Activated naive CD4-positive, alpha-beta T cell treated with anti-CD3 and anti-CD28 coated beads, Interleukin-2, amount 10 ng/mL, durations not matched to agents 7 days and 5 days (primary cell): ENCODE measurements at places on chromosomes 6 and 20.
A peak's percentile ranks its signal among the peaks of the same experiment; 100 is the strongest.

DNA sequence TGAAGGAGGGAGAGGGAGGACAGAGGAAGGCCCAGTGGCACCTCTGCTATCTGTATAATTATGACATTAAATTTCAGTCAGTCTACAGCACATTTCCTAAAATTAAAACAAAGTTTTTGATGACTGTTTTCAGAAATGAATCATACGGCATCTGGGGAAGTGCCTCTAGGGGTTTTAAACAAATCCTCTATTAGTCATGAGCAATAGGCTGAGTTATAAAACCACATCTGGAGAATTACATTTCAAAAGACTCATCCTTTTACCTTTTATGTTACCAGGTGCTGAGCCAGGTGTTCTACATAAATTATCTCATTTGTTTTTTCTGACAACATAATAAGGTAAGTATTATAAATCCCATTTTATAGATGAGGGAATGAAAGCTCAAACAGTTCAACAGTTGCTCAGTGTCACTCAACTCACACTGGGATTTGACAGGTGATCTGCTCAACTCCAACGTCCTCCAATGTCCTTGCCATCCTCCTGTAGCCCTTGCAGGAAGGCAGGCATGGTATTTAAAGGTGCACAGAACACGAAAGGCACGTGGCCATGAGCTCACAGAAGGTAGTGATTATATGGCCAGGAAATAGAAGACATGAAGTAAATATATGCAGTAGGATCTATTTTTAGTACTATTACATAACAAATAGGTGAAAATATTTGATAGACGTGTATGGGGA, 184.2 kb upstream of the MAN1A1 start:
- no peak for DNase-seq

DNA sequence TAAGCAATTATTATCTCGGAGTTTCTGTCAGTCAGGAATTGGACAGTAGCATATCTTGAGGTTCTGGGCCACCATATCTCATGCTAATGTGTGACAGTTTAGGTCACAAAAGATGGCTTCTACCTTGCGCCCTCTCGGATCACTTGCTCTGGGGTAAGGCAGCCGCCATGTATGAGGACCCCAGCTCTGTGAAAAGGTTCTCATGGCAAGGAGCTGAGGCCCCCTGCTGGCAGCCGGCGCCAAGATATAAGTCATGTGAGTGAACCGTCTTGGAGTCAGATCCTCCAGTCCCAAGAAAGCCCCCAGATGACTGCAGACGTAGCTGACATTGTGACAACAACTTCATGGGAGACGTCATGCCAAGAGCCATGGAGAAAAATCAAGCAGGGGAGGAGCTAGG, 670.8 kb downstream of the KIF16B start:
- no peak for DNase-seq

DNA sequence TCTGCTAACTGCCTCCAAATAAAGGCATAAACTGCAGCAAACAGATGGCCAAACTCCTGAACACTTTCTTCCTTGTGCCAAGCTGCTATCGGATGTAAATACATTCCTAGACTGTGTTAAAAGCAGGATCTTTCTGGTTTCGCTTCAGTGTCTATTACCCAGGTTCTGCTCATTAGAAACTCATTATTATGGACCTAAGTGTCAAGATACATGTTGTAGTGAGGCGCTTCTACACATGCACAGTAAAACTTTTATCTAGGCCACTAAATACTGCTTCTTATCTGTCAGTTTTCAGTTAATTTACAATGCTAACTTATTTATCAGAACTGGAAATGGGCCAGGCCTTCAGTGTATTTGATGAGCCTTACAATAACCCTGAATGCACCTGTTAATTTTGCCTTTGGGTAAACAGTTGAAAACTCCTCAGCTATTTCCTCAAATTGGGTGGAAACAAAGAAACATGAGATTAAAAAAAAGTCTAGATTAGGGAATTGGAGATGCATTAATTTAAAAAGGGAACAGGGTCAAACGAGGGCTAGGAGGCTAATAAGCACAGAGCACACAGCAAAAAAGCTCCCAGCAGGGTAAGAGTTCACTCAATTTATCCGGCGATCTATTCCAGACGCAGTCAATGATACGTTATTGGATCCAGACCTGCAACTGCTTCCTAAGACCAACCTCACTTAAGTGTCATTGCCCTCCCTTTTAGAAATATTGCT, 240.6 kb downstream of the FOXC1 start:
- no peak for DNase-seq

GRCh38 chr20:53515749-53516148, 77.9 kb downstream of the ZNF217 start:
- DNase-seq, result no peak

DNA sequence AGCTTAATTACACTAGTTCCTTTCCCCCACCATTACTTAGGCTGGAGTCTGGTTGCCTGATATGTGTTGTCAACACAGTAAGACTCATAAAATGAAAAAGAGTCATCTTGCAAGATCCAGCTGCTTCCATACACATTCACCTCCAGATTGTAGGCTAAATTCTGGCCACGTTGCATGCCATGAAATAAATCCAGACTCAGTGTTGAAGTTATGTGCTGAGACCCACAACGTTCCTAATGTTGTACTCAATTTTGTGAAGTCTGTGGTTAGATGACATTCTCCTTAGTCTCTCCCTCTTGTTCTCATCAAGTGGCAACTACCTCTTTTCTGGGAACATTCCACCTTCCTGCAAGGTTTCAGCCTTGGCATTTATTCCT, 212.3 kb downstream of the LMBRD1 start:
- DNase-seq, result no peak

- no peak for DNase-seq
These were observed 30.7 kb upstream of the MC3R start for GRCh38 chr20:56217829-56218228.

- DNase-seq, result no peak
These were observed 26.7 kb downstream of the PKIG start for GRCh38 chr20:44609006-44609515.

- DNase-seq, result no peak
These were observed 2.5 kb downstream of the PRRT1 start for GRCh38 chr6:32149092-32149755.

GRCh38 chr20:12956303-12956702, 52.5 kb upstream of the SPTLC3 start:
- DNase-seq, result no peak

GRCh38 chr20:49149281-49150045, 38.7 kb downstream of the STAU1 start:
- no peak for DNase-seq

DNA sequence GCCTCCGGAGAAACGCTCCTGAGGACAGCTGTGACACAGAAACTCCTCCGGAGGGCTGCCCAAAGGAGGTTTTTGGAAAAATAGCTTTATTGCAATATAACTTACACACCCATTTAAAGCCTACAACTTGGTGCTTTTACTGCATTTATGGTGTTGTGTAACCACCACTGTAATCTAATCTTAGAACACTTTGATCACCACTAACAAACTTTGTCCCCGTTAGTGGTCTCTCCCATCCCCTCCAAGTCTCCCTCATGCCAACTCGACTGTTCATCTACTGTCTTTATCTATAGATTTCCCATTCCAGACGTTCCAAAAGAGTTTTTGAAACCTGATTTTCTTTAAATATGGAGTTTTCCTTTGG, 62.8 kb downstream of the SYNJ2 start:
- DNase-seq, result no peak

DNA sequence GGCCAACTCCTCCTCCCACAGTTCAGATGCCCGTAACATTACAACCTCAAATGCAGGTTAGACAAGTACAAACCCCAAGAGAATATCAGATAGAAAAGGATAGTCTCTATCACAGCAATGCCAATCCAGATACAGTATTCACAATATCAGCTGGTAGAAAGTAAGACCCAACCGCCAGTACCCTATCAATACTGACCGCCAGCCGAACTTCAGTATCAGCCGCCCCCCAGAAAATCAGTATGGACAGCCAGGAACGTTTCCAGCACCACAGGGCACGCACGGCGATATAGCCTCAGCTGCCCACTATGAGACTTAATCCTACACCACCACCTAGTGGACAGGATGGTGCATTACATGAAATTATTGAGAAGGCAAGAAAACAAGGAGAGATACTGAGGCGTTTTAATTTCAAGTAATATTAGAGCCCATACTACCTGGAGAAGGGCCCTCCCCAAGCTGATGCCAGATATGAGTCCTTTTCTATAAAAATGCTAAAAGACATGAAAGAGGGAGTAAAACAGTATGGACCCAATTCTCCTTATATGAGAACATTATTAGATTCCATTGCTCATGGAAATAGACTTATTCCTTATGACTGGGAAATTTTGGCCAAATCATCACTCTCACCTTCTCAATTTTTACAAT, 17.6 kb upstream of the EIF2S2 start:
- DNase-seq, result peak; percentile 66

DNA sequence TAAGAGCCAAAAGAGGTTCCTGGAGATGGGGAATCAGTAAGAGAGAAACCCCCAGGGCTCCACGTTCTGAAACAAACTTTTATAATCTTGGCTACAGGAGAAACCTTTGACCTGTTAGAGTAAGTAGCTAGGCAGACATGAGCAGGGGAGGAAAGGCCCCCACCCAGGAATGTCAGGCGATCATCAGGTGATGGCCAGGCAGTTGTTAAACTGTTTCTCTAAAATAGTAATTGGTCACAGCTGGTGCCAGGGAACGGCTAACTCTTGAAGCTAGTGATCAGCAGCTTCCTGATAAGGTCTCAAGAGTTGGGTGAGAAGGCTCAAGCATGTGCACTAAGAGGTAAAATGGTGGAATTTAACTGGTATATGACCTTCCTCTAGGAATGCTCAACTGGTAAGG, 263.8 kb downstream of the HDGFL1 start:
- no peak for DNase-seq

DNA sequence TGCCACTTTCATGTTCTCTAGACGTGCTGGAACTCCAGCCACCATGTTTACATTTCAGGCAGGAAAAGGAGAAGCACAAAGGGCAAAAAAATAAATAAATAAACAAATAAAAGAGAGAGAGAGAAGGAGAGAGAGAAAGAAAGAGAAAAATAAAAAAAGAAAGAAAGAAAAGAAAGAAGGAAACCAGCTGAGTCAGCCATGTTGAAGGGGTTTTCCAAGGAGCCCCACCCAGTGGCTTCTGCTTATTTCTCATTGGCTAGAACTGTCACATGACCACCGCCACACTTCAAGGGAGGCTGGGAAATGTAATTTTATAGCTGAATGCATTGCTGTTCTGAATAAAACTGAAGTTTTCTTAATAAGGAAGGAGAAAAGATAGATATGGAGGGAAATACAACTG, 71.1 kb downstream of the BFSP1 start:
- DNase-seq, result no peak

DNA sequence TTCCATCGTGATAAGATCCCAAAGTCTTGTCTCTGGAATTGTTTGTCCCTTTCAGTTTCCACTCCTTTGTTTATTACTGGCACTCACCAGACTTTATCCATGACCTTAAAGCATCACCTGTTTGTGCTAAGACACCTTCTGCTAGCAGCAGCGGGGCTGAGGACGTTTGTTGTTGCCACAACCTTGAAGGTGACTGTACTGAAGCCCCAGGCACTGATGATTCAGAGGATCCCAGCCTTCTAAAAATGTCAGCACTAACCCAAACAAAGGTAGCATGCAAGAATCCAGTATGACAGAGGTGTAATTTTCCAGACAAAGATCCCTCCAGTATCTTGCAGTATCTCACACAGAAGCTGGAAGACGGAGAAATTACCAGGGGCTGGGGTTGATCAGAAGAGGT, 28.9 kb upstream of the SMIM8 start:
- no peak for DNase-seq

DNA sequence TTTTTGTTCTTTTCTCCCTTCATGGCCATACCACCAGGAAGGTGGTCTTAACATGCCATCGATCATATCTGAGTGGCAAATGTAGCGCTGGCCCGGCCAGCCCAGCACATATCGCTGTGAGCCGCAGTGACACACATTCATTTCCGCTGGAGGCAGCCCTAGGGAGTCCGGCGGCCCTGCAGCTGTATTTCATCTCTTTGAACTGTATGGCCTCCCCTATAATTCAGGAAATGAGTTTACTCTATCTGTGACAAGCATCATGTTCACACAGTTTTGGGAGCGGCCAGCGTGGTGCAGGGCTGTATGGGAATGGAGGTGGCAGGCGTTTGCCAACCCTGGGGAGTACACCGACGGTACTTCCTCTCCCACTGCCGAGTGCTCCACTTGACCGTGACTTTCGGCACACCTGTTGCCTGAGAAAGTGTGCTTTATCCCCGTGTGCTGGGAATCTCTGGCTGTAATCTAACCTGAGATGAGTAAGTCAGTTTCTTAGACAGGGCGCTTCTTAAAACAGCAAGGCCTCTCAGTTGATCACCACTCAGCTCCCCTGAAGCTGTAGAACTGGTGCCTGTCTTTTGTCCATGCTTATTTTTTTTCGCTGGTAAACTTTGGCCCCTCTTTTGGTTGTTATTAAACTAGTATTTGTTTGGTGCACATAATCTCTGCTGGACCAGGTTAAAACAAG, 257.1 kb upstream of the TAB2 start:
- DNase-seq, result peak; percentile 76

GRCh38 chr6:154638369-154638768, 94.8 kb upstream of the SCAF8 start:
- DNase-seq, result no peak

GRCh38 chr20:1396702-1397101, 3.8 kb upstream of the FKBP1A start:
- peak; percentile 37 for DNase-seq

- no peak for DNase-seq
These were observed 215.8 kb downstream of the RNF144B start for GRCh38 chr6:18602931-18603330.

GRCh38 chr6:2817903-2818443, 23.7 kb downstream of the SERPINB1 start:
- DNase-seq, result no peak

DNA sequence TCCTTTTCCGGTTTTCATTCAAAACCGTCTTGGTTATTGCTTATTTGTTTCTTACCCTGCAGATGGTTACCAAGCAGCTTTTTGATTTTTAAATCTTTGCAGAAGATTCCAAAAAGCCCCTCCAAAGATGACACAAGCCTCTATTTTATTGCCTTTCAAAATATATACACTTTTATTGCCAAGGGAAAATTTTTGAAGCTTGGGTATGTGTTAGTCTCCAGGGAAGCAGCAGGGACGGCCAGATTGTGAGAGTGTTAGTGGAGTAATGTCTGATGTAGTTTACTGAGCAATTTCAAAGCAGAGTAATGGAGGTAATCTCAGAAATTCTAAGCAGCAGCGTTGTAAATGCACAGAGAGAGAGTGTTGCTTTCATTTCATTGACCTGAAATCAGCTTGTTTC, 193.8 kb downstream of the FARS2 start:
- no peak for DNase-seq

GRCh38 chr20:5720696-5721095, 29.5 kb upstream of the SHLD1 start:
- no peak for DNase-seq

DNA sequence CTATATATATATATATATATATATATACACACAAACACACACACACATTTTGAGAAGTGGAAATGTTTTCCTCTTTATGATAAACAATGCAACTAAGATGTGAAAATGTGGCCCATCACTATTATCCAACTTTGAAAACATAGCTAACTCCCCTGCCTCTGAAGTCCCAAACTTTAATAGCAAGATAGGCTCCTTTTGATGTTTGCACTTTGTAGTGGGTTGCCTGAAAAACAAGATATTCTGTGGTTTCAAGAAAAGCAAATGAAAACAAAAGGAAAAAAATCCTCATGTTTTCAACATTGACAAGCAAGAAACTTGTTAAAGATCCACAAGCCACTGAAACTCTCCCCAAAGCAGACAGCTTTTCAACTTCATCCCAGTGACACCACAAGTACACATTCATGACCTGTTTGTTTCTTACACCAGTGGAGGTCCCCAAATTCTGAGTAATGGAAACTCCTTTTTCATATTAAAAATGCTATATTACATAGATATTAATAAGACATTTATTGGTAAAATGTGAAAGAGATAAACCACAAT, 90.0 kb downstream of the IPCEF1 start:
- no peak for DNase-seq

- no peak for DNase-seq
These were observed 26.1 kb upstream of the KCNB1 start for GRCh38 chr20:49508435-49509199.
